Fibroblast of villous mesenchyme (primary cell): ENCODE measurements at places on chromosomes 7 and 10. TPM values are rescaled to one million over a fixed set of nuclear protein-coding genes. Genes with fewer than 3 reads are reported as not detected.

The TMEM236 gene
- total RNA-seq, result under 0.01 TPM in 2 replicates

The INTS15 gene
- total RNA-seq, result 16.4 and 17.7 TPM in 2 replicates

The LRCH4 gene
- total RNA-seq, result 22.5 and 31.9 TPM in 2 replicates

The CPA2 gene
- total RNA-seq, result 0.32 TPM in 1 of 2 replicates, not detected in the other

The LRMDA gene
- under 0.01 and 0.64 TPM in 2 replicates for total RNA-seq

The ADCK2 gene
- total RNA-seq, result 12.9 and 20.3 TPM in 2 replicates

The C7orf33 gene
- total RNA-seq, result not detected in 2 replicates

DNA sequence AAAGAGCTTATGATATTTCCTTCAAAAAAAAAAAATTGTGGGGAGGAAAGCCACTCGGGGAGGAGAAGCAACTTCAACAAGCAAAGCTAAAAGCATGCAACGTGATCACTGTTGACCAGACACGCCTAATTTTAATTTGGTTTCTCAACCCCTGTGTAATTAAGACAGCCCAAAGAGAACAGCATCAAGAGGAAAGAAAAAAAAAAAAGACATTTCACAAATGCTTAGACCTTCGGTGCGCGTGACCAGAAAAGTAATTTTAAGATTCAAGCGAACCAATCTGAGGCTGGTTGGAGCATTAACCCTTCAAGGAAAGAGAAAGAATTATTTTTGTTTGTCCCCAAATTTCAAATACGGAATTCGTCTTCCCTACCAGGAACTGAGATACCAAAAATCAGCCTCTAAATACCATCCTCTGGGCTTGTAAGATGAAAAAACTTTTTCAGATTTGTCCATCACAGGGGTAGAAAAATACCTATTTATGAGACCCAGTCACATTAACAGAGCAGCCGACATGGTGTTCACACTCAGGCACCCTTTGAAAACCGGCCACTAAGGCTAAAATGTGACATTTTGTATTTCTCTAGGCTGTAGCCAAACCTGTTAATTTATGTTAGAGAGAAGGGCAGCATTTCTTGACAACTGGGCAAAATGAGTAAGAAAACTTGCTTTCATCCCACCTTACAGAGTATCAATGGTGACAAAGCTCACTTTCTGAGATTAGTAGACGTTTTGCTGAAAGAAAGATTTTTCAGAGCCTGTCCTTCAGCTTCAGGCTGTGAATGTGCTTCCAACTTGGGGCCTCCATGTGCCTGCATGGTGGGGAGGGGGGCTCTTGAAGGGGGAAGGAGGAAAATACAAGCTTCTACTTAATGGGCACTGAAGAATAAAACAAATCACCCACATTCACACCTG is 179.9 kb upstream of the KLF14 start:
- DNase-seq, result no peak

GRCh38 chr10:64091897-64092296 is 570.7 kb downstream of the REEP3 start:
- DNase-seq, result no peak

GRCh38 chr7:77531038-77531437 is 6.1 kb upstream of the PTPN12 start:
- no peak for DNase-seq

DNA sequence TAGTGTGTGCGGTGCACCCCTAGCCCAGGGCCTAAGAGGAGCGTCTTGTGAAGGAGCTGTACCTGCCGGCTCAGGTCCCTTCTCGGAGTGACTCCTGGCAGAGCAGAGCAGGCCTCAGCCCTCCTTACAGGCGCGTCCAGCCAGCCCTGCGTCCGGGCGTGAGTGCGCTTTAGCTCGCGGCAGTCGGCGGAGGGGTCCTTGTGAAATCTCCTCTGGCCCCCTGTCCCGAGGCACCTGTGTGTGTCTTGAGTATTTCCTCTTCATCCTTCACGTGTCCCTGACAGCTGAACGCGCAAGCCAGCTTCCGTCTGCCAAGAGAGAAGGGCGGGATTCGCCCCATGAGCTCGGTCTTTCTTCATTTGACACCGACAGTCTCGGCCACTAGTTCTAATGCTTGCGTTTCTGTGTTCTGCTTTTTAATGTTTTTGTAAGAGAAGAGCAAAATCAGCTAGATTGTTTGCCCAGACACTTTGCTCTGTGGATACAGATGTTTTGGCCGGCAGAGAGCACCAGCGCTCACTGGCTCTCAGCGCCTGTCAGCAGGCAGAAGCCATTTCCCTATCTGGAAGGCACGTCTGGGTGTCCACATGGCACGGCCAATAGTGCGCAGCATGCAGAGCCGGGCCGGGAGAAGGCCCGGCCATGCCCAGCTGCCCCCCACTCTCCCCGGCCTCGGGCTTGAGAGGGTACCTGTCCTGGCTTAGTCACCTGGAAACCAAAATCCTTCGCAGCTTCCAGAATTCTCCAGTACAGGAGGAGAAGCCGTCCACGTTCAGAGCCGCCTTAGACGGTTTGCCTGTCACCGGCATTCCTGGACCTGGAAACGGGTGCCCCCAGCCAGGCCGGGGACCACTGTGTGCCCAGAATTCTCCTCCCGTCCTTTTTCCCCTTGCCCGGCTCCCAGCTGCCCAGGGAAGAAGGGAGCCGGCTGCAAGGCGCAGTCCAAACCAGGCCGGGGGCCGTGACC is 7.0 kb downstream of the GET4 start:
- no peak for DNase-seq

DNA sequence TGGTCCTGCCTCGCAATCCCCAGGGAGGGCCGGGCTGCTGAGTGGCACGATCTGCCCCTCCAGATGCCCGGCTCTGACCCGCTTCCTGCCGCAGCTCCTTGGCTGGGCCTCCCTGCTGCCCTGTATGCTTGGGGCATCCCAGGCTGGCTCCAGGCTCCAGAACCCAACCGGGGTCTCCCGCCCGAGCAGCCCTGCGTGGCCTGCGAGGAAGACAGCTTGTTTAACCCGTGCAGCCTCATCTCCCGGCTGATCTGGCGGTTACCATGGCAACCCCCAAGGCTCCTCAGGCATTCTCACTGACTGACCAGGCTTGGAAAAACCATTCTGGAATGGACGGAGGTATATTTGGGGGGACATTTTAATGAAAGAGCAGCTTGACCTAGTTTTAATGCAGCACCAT is 232.4 kb upstream of the MYO3A start:
- no peak for DNase-seq

DNA sequence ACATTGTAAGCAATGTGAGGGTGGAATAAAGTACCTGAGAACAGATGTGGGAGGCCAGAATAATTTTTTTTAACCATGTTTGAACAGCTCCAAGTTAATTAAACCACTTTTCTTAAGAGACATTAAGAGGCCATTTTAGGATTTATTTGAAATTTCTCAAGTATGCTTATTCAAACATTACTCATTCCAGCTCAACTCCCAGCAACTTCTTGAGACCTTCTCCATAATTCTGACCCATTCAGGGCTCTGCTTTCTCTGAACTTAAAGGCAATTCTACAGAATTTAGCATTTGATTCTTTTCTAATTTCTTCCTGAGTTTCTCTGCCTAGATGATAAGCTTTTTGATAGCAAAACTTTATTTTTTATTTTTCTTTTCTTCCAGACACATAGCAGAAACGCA is 314.5 kb downstream of the CAMK1D start:
- DNase-seq, result no peak

- no peak for DNase-seq
These were observed 9.8 kb downstream of the PODXL start for GRCh38 chr7:131546583-131547141.

GRCh38 chr10:13719425-13719824 is 132.7 kb downstream of the PRPF18 start:
- peak; percentile 18 for DNase-seq

DNA sequence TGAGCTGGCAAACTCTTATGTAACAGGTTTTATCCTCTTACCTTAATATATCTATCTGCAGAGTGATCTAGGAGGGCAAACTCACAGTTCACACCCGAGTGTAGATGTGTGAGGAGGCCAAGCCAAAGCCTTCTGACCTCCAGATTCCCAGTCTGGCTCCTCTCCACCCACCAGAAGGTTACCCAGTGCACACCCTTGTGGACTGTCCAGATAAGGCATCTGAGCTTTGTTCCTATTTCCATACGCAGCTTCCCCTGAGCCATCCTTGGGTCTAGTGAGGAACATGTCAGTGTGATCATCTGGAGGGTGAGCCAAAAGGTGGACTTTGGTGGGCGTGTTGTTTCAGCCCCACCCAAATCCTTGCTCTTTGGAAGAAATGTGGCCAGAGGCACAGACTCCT is 203.0 kb upstream of the MEOX2 start:
- DNase-seq, result peak; percentile 12

GRCh38 chr10:90583416-90583815 is 274.4 kb downstream of the HTR7 start:
- DNase-seq, result no peak

- no peak for DNase-seq
These were observed 182.1 kb upstream of the SHH start for GRCh38 chr7:155994279-155994811.

- no peak for DNase-seq
These were observed 619 bp upstream of the LMTK2 start for GRCh38 chr7:98105942-98106544.

DNA sequence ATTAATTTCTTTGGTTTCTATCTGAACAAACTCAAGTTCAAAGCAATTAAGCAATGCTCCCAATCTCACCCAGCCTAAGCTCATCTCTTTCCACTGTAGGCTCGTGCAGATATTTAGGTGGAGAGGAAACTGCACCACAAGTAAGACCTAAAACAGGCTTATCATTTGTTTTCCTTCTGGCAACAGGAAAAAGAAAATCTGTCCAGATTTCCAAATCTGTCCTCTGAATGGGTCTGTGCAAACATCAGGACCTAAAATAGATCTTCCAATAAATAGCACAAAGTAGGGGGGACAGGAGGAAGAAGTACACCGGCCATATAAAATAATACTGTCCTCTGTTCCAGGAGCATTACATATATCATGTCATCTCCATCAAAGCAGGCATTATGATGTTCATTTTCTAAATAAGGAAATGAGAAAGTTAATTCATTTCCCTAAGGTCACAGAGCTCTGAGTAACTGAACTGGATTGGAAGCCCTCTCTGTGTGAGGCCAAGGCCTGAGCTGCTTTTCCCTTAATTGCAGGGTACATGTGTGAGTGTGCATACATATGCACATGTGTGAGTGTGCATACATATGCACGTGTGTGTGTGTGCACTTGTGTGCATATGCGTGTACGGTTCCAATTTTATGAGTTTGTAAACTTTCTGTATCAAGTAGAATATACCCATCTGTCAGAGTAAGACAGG is 92.8 kb upstream of the PARD3 start:
- no peak for DNase-seq
